ENCODE measurements at places on chromosomes 12 and 14.

DNA sequence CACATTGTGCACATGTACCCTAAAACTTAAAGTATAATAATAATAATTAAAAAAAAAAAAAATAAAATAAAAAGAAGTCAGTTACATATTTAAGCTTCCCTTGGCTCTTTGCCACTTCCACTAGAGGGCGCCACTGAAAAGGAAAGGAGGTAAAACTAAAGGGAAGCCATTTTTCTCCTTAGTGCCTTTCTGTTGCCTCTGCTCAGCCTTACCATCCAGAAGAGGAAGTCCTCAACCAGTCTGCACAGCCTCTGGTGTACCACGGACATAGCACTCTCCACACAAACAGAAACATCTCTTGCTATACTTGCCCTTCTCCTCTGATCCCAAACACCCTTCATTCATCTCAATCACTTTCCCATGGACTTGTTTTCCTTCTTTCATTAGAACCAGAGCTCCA lies 169.0 kb upstream of the EEA1 start:
- peak; percentile 25 for DNase-seq

DNA sequence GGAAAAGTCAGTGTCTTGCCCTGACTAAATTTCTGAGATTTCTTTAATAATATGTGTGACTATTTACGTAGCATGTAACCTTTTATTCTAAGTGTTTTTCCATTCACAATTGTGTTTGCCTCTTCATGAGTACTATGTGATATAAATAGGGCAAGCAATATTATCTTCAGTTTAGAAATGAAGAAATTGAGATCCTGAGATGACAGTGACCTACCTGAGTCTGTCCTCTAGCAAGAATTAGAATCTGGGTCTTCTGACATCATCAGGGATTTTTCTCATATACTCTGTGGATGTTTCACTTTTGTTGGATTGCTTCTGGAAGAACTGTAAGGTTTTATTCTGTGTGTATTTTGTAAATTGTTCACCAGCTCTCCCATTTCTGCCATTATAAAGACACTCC lies 35.0 kb downstream of the TMTC2 start:
- no peak for DNase-seq

DNA sequence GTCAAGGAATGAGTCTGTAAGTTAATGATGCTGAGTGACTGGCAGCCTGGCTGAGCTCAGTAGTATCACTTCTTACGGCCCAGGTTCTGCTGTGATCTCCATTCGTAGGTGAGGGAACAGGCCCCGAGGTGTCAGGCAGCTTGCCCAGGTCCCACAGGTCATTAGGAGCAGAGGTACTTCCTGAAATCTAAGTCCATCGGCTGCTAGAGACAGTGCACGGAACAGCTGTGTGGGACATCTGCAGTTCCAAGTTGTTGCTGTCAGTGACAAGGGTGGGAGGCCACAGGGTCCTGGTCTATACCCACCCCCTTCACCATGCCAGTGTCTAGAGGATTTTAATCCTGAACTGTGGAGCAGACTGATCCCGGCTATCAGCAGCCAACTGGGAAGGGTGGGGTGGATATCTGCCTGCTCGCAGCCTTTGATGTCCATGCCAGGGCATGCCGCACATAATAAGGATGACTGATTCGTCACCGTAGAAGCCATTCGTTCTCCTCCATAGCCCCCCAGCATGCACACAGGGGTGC lies 82.3 kb upstream of the RIN3 start:
- no peak for DNase-seq

DNA sequence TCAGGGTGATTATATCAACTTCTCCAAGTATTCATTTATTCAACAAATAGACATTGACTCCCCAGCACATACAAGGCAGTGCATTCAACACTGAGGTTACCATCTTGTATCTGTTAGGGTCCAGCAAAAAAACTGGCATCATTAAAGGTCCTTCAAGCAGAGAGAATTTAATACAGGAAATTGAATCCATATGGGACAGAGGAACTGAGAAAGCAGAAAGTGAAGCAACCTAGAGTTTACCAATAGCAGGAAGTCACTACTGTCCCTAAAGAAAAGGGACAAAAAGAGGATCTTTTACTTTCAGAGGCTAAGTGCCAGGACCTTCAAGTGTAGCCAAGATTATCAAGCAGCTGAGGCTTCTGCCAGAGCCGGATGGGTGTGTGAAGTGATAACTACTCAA lies 237.8 kb upstream of the TBX3 start:
- no peak for DNase-seq

GRCh38 chr12:69671597-69671996 lies 27.5 kb downstream of the BEST3 start:
- DNase-seq: no peak

GRCh38 chr12:1204581-1205121 lies 213.6 kb downstream of the ERC1 start:
- DNase-seq: no peak

DNA sequence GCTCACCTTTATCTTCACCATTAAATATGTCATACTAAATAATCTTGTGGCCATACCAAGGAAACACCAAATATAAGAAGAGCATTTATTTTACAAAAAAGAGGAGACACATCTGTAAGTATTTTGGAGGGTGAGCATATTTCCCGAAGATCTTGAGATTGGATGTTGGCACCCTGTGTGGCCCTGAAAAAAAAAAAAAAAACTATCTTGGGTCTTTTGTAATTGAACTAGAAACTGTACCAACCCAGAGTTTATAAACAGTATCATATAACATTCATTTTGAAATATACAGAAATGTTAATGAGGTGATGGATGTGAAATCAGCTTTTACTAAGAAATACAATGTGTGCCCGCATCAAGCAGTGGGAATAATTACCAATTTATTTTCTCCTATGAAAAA lies 104.0 kb upstream of the FRMD6 start:
- DNase-seq: no peak

DNA sequence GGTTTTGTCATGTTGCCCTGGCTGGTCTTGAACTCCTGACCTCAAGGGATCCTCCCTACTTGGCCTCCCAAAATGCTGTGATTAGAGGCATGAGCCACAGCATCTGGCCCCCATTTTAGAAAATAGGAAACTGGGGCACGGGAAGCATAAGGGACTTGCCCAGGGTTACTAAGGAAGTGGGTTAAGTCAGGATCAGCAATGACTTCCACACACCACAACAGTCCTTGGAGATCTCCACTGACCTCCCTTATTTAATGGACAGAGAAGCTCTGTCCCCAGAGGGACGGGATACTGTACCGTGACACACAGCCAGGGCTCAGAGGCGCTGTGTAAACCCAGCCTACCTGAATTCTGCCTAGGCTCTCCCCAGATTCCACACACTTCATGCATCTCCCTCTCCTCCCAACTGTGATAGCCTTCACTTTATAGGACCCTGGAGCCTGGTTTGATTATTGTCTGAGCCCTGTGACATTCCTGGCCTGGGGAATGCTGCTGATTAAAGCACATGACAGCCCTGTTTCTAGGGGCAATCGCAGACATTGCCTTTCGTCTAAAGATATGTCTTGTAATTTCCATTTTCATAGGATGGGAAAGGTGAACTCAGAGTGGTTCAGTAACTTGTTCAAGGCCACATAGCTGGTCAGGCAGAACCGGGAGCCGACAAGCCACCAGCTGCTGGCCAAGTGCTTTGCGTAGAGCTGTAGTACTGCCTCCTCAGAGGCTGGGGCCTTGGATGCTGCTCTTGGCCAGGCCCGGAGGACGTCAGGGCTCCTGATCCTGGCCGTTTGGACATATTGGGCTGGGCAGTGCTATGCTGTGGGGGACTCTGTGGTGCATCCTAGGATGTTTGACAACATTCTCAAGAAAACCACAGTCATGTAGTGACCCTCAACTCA lies 20.8 kb downstream of the SERPINA1 start:
- no peak for DNase-seq

DNA sequence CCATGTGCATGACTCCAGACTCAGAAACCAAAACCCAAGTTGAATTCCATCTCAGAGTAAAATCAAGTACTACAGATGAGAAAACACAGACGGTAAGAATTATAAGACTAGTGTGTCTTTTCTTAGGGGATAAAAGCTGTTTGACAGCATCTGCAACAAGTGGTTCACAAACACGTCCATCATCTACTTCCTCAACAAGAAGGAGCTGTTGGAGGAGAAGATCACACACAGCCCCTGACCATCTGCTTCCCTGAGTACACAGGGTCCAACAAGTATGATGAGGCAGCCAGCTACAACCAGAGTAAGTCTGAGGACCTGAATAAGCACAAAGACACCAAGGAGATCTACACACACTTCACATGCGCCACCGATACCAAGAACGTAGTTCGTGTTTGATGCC lies 110.7 kb upstream of the ATF7IP start:
- no peak for DNase-seq

DNA sequence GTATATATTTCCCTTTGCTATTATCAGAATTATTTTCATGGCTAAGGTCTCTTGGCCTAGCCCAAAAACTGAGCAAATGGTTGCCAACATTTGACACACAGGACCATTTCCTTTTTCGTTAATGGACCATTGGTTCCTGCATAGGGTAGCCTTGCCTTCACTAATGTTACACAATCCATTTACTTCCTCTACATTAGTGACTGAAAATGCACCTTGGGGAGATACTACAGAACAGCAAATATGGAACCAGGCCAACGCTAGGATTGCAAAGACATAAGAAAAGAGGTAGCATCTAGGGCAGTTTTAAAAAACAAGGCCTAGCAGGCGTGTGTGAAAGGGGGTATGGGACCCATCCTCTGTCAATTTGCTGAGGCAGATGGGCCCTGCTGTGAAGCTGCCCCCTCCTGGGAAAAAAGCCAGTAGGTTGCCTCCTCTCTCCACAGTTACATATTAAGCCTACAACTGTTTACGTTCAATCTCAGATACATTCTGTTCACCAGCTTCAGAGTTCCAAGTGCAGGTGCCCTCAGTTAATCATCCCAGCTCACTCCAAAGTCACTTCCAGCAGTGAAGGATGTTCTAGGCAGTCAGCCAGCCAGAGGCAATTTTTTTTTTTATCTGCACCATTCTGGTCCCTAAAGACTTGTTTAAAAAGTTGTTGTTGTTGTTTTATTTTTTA lies 15.0 kb downstream of the AQP6 start:
- no peak for DNase-seq

DNA sequence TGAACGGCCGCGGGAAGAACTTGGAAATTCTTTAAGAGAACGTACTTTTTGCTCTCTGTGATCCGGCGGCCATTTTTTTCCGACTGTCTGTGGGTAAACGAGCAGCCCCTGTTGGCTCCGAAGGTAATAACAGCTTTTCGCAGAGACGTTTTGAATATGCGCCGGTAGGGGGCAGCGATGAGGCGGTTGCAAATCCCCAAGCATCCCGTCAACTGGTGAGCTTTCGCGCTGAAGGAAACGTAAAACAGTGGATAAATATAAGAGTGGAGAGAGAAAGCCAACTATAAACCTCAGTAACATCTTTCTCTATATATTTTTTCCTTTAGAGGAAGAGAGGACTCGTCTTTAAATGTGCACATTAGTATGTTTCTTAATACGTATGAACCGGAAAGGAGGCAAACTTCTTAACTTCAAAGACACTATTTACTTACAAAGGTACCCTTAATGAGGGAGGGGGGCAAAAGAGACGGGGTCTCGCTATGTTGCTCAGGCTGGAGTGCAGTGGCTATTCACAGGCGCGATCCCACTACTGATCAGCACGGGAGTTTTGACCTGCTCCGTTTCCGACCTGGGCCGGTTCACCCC lies 9.6 kb upstream of the NEMF start:
- peak; percentile 64 for DNase-seq

DNA sequence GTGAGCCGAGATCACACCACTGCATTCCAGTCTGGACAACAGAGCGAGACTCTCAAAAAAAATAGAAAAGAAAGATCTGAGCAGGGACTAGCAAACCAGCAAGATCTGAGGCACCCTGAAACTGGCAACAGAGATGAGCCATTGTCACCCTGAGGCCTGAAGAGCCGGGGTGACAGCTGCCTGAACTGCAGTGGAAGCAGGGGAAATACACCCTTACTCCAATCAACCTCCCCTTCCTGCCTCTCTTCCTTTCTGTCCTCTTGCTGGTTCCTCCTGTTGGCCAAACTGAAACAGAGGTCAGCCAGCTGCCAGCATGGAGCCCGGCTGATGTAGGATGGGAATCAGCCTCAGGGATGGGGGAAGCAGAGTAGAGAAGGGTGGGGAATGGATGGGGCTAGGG lies 192.0 kb downstream of the CHST11 start:
- no peak for DNase-seq

- no peak for DNase-seq
Measured at GRCh38 chr14:68665131-68665530, 127.7 kb downstream of the ZFP36L1 start.

- DNase-seq: no peak
Measured at GRCh38 chr12:114898159-114898558, 214.2 kb upstream of the TBX3 start.

GRCh38 chr14:73240816-73241480 lies 3.6 kb downstream of the PAPLN start:
- no peak for DNase-seq

- DNase-seq: no peak
Measured at GRCh38 chr12:69936214-69936731, 111.2 kb downstream of the MYRFL start.

DNA sequence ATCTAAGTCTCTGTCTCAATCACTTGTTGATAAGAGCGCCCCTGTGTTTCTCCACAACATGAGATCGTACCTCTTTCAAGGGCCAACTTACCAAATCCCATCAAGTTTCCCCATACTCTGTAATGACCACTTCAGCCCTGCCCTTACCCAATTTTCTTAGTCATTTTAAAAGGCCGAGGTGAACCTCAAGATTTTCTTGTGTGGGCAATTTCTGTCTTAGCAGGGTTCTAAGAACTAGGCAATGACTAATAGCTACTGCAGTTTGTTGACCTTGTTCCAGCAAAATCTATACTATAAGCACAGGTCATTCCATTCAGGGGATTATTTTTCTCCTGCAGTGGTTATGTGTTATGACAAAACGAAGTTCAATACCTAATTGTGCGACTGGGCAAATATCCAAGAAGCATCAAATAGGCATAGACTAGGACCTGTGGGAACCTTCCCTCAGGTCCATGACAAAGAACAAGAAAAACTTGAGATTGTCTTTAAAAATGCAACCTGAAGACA lies 359.8 kb downstream of the PCNX1 start:
- no peak for DNase-seq

DNA sequence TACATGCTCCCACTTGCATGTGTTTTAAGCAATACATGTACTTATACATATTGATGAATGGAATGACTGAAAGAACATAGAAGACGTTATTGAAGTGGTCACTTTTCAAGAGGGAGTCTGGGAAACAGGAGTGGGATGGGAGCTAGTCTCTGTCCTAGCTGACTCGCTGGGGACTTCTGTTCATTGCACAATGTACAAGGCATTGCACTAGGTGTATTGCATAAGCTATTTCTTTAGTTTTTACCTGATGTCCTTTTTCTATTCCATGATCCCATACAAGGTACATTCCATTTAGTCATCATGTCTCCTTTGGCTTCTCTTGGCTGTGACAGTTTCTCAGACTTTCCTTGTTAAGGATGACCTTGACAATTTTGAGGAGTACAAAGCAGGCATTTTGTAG lies 4.0 kb upstream of the MYO1H start:
- no peak for DNase-seq

Measured in stimulated activated CD4-positive, alpha-beta T cell treated with anti-CD3 and anti-CD28 coated beads, Interleukin-1b, Interleukin-23, amount 100 ng/mL, for 1 hour (primary cell).